ENCODE measurements at places on chromosomes 13 and 19.

DNA sequence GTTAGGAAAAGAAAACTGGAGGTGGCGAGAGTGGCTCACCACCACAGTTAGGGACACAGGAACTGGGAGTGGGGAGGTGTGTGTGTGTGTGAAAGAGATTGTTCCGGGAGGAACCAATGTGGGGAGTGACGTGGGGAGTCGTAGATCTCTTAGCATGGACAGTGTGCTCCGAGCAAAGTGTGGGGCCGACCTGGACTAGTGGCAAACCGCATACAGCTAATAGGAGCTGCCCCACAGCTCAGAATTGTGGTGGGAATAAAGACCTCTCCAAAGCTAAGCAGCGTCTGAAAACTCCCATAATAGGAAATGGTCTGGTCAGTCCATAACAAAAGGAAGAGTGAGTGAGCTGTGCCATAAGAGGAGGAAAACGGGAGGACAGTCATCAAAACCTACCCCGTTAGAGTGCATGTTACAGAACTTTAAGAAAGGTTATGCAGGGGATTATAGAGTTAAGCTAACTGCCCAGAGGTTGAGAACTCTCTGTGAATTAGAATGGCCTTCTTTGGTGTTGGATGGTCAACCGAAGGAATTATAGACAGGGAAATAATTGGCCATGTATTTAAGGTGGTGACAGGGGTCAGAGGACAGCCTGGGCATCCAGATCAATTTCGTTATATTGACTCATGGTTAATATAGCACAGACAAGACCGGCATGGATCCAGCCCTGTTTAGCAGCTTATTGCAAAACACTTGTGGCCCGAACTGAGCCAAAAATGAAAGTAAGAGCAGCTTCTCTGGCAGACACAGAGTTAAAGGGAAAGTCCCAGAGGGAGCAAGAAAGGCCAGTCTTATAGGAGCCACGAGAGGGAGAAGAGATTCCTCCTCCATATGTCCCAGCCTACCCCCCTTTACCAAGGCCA is 8.9 kb upstream of the SLC15A1 start:
- DNase-seq, result no peak

GRCh38 chr19:40231544-40232424 is 5.3 kb upstream of the CCNP start:
- DNase-seq, result no peak

- DNase-seq, result no peak
Measured at GRCh38 chr13:85411591-85411990, 387.6 kb downstream of the SLITRK6 start.

DNA sequence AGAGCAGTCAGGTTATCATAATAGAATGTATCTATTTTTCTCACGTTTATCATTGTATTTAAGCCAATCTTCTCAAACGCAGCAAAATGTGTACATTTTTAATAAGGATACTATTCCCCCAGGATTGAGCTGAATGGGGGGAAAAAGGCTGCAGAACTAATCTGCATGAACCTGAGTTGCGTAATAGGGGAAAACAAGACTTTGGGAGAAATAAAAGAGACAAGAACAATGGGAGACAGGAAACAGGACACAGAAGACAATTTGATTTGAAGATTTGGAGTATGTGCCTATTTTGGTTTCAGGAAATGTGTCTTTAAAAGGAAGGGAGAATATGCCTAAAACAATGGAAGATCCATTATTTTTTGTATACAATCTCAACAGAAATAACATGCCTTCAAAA is 844.5 kb downstream of the DIAPH3 start:
- DNase-seq, result no peak

DNA sequence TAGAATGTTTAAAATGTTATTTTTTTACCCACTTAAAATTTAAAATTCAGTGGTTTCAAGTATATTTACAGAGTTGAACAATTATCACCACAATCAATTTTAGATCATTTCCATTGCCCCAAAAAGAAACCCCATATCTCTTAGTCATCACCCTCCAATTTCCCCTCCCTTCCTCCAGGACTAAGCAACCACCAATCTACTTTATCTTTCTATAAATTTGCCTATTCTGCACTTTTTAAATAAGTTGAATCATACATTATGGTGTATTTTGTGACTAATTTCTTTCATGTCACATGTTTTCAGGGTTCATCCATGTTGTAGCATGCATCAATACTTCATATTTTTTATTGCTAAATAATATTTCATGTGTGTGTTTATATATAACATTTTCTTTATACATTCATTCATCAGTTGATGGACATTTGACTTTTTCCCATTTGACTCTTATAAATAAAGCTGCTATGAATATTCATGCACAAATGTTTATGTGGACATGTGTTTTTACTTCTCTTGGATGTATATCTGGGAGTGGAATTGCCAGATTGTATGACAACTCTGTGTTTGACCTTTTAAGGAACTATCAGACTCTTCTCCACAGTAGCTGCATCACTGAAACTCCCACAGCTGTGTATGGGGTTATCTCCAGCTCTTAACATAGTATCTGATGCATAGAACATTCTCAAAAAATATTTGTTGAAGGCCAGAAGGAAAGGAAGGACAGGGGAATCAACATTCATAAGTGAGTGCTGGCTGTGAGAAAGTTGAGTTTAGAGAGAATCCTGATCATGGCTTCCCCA is 107.8 kb upstream of the OXGR1 start:
- no peak for DNase-seq

- no peak for DNase-seq
Measured at GRCh38 chr13:76132532-76132931, 496.4 kb downstream of the LMO7 start.

GRCh38 chr19:51148580-51148979 is 6.5 kb downstream of the SIGLEC7 start:
- DNase-seq, result no peak

GRCh38 chr13:39567569-39567968 is 35.4 kb downstream of the LHFPL6 start:
- DNase-seq, result no peak

GRCh38 chr13:33637978-33638743 is 179.8 kb upstream of the RFC3 start:
- DNase-seq, result no peak

DNA sequence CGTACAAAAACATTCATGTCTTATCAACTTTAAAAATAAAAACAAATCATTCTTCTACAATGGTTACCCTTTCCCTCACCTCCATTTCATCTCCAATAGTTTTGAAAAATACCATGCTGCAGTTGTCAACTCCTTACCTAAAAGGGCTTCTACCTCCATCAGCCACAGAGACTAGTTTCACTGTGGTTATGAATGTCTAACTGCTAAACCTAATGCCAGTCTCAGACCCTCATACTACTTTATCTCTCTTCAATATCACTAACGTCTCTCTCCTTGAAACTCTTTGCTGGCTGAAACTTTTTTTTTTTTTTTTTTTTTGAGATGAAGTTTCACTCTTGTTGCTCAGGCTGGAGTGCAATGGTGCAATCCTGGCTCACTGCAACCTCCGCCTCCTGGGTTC is 27.1 kb downstream of the LNX2 start:
- no peak for DNase-seq

- DNase-seq, result peak; percentile 71
Measured at GRCh38 chr19:41774515-41774980, 19.2 kb downstream of the CEACAM6 start.

- DNase-seq, result no peak
Measured at GRCh38 chr13:105991622-105992277, 543.7 kb downstream of the EFNB2 start.

DNA sequence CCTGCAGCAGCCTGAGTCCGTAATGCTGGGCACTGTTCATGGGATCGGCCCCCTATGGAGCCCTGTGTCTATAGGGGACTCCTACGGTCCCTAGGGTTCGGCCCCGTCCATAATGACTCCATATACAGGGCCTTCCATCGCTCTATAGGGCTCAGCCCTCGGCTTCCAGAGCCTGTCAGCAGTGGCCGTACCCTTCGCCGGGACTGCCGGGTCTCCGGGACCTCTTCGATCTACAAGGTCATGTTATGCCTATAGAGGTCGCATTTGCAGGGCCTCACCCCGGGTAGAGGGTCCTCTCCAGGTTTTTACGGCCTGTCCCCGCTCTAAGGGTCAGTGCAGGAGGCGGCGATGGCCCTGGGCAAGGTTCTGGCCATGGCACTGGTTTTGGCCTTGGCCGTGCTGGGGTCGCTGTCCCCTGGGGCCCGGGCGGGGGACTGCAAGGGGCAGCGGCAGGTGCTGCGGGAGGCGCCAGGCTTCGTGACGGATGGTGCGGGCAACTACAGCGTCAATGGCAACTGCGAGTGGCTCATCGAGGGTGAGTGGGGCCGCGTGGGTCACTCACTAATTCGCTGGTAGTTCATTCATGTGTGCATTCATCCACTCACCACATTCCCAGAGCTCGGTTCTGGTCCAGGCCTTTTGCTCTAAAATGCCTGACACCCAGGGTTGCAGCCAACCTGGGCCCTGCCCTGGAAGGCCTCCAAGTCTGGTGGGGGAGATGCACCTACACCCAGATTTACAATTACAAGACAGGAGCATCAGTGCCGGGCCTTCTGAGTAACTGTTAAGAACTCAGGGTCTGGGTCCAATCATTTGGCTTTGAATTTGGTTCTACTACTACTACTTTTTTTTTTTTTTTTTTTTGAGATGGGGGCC is 699 bp downstream of the MEGF8 start:
- no peak for DNase-seq

DNA sequence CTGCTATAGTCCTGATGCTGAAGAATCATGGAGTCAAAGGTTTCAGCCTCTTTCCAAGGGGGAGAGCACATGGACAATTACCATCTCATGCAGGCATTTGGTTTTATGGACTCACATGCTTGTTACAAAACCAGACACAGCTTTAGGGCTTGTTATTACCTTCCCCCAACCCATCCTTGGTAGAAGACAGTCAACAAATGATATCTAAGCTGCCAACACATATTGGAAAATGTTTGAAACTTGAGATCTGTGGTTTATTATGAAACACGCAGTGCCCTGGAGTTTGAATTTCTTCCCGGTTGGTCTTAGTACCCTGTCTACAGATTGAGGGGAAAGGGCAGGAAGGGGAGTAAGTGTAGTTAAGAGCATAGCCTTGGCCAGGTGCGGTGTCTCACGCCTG is 12.5 kb upstream of the CYP2A6 start:
- DNase-seq, result no peak

DNA sequence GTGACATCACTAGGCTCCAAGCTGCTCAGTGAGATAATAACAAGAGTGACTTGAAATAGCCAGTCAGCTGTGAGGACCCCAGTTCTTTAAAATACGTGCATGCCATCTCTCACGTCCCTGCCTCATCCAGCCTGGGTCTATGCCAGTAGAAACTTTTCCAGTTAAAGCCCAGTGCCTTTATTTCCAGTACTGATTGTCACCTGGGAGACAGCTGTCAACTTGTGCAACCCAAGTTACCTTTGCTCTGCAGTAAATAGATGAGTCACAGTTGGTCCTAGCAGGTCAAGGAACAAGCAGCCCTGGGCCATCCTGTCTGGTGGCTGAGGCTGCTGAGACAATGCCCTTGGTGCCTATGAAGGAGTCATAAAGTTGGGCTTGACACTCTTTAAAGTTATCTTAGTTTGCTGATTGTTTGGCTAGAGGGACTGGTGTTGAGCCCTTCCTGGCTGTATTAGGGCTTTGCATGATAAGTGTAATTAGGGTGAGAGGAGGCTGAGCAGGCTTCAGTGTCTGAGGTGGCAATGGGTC is 228.7 kb downstream of the LACC1 start:
- no peak for DNase-seq

- no peak for DNase-seq
Measured at GRCh38 chr19:49200238-49200862, 42.8 kb downstream of the TRPM4 start.

DNA sequence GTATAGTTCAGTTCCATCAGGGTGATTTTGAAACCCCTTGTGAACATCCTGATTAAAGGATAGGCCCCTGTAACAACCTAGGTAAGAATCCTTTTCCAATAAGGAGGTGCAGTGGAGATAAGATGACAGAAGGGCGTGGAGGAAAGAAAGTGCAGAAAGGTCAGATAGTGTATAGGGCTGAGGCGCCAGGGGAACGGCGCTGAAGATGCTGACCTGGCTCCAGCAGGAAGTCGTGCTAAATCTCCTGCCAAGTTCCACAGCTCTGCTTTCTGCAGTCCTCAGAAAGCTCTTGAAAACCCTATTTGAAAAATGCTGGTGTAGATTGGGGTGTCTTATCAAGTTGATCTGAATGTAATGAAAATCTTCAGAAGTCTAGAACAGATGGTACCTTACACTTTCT is 221.7 kb downstream of the COG6 start:
- no peak for DNase-seq

DNA sequence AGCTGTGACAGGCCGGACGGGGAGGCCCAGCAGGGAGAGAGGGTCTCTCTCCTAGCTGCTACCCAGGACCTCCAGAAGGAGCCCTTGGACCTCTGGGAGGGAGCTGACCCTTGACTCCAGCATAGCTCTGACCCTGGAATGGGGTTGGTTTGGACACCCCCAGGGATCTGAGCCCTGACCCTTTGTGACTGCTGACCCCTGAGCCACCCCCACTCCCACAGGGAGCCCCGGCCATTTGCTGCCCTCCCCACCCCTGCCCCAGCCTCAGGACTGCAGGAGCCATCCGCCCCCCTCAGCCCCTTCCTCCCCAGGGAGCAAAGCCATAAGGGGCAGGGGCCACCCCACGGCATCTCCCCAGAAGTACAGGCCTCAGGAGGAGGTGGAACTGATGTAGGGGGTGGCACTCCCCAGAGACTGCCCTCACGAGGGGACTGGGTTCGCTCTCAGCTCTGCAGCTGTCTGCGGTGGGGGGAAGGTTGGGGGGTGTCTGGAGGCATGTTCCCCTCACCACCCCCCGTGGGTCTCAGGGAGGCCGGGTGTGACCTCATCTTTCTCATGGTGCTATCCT is 7.0 kb downstream of the COX6B2 start:
- DNase-seq, result no peak

GRCh38 chr13:19864746-19865309 is 1.4 kb upstream of the ZMYM5 start:
- DNase-seq, result peak; percentile 87

DNA sequence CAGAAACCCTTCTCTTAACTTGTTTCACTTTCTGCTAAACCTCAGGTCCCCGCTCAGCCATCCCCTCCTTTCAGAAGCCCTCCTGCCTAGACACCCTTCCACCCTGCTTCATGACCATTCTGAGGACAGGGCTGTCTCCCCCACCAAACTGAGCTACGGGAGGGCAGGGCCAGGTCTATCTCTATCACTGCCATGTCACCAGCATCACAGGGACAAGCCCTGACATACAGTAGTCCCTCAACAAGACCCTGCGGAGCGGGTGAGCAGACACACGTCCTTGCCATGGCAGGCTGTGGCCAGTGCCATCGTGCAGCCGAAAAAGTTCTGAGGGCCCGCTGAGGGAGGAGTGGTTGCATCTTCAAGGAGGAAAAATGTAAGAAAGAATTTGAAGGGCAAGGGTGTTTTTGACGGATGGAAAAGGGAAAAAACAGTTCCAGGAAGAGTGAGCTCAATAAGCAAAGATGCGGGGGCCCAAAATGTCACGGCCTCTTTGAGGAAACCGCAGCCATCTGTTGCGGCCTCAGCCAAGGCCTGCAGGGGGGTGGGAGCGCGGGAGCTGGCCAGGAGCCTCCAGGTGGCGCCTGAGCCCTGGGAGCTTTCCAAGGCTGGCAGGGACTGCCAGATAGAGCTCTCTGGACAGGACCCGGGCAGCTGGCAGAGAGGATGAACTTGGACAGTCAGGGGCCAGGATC is 8.1 kb downstream of the PTGIR start:
- peak; percentile 47 for DNase-seq

All from CD4-positive, alpha-beta T cell treated with Interleukin-2 at 100 ng/mL for 4 hours (primary cell).